ENCODE measurements at places on chromosomes 5 and 9. TPM values are rescaled to one million over a fixed set of nuclear protein-coding genes. Genes with fewer than 3 reads are reported as not detected.

DNA sequence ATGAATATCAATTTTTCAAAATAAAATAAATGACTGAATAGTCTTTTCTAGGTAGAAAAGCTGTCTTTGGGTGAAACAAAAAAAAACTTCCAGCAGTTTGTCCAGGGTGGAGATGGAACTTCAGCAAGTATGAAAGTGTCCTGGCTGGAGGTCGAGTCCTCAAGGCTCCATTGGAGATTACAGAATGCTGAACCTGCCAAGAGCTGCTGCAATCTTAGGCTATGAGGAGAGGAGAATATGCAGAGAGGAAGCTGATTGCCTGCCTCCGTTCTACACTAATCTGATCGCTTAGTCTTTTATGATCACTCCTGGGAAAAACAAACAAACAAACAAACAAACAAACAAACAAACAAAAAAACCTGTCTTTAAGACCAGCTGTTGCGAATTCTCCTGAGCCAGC is 50.6 kb downstream of the NREP start:
- no peak for DNase-seq

DNA sequence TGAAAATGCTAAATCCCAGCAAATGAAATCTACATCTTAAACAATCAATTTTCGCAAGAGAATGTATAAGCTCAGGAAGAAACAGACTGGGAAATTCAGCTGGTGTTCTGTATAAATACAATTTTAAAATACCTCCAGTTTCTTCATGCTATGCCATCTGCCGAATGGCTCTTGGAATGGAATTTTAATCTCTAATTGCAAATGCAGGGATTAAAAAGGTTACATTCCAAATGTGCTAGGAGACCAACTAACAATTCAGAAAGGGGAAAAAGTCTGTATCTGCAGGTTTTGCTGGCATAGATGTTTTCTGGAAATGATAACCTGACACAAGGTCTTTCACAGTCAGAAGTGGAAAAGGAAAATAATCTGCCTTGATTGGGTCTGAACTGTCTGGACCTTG is 379.7 kb downstream of the MAT2B start:
- DNase-seq, result no peak

DNA sequence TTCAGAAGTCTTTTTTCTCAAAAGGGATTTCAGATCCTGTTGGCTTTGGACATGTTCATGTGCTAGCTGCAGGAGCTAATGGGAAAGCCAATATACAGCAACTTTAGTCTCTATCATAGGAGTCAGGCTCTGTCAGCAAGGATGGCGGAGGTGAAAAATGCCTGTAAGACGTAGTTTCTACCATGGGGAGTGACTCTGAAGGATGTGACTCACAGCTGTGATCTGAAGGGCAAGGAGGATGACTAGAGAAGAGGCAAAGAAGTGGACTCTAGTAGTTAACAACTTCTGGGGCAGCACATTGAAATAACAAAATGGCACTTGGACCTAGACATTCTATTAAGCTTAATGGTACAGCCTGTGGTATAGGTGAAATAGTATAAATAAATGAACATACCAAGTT is 3.1 kb upstream of the NDUFS4 start:
- peak; percentile 31 for DNase-seq

DNA sequence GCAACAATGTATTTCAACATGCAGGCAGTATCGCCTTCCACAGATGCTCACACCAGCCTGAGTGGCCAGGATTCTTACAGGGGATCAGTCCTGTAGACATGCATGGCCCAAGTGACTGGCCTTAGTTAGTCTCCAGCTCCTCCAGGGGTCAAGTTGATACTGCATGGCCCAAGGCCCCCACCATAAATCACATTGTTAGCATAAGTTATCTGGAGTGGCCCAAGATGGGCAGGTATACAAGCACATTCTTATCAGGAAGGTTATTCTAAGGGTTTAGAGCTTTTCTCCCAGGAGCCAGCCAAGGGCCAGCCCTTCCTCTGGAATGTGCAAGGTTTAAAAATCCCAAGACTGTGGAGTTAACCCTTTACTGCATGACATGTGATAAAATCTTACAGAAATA is 230.9 kb upstream of the NFIL3 start:
- no peak for DNase-seq

- peak; percentile 71 for DNase-seq
Measured at GRCh38 chr9:116365056-116365471, 211.5 kb downstream of the PAPPA start.

The LURAP1L gene
- 0.98 TPM for total RNA-seq

DNA sequence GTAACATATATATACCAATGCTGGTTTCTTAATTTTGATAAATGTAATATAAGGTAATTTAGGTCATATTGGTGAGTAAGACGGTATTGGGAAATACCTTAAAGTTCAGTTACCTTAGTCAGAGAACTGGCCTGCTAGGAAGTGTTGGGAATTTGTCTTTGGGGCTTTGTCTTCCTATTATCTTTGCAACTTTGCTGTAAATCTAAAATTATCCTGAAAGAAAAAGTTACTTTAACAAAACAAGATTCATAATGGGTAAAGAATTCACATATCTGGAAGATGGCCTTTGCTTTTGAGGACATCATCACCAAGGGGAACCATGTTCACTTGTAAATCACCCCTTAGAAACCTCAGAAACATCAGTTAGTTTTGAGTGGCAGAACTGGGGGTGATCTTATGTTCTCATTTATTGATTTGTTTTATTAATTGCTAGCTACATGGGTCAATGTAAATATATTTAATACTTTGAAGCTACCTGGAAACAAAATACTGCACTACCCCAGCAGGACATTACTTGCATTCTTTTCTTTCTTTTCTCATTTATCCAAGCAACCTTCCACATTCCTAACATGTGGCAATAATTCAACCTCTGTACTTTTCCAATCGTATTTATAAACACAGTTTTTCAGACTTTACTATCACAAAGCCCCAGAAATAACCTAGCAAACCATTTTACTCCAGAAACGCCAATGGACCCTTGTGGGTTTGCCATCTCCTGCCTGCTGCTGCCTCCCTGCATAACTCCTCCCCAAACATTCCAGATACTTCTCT is 41.4 kb downstream of the GLIS3 start:
- no peak for DNase-seq

The WDR38 gene
- total RNA-seq, result 0.12 TPM

The WNK2 gene
- total RNA-seq, result not detected

DNA sequence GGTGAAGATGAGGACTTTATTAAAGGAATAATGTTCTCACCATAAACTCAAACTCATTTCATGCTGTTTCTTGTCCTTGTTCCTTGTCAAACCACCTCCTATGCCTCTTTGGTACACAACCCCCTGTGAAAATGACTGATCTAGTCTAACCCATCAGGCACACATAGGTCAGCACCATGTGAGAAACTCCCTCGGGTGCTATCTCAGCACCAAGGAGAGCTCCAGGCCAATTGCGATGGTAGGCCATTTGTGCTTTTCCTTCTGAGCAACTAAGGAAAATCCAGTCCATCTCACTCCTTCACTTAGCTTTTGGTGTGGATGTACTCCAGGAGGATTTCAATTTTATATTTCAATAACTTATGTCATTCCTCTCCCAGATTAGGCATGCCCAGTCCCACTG is 199.8 kb downstream of the ZNF608 start:
- peak; percentile 26 for DNase-seq

- peak; percentile 5 for DNase-seq
Measured at GRCh38 chr9:85038061-85038460, 368.5 kb downstream of the NTRK2 start.

- peak; percentile 70 for DNase-seq
Measured at GRCh38 chr5:72618708-72619107, 111.5 kb upstream of the ZNF366 start.

DNA sequence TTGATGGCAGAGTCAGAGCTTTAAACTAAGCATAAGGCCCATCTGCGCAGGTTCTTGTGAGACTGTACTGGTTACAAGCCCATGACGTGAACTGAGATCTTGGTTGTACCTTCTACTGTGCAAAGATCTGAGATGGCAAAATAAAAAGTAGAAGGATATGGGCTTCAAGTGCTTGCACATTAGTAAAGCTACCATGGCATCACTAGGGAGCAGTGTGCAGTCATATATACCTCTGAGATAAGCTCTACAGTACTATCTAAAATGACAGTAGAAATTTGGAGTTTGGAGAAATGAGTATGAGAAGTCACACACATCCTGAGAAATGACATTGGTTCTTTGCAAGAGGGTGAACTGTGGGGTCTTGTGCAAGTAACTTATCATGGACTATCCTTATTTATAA is 408.2 kb upstream of the PRR16 start:
- DNase-seq, result peak; percentile 40

- no peak for DNase-seq
Measured at GRCh38 chr5:95810305-95811125, 12.0 kb downstream of the GLRX start.

The CDX1 gene
- total RNA-seq, result 0.24 TPM

GRCh38 chr9:133505901-133506652 is 18.7 kb downstream of the MYMK start:
- peak; percentile 96 for DNase-seq

DNA sequence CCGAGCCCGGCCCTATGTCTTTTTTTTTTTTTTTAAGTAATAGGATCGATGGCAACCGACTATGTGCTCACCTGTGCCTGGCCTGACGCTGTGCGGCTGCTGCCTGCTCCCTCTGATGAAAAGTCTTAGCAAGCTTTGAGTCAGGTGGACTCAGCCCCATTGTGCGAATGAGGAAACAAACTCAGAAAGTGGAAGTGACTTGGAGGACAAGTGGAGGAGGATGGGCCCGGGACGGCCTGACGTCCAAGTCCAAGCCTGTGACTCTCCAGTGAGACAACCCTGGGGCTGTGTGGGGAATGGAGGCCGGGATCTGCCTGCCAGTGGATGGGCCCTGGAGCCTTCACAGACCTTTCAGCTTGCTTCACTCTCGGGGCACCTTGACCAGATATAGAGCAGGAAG is 57.9 kb downstream of the EXD3 start:
- DNase-seq, result no peak

The ENHO gene
- total RNA-seq, result 0.29 TPM

GRCh38 chr5:43075319-43076293 is 35.5 kb upstream of the ANXA2R start:
- DNase-seq, result no peak

The CCL27 gene
- not detected for total RNA-seq

The PCDHA1 gene
- total RNA-seq, result not detected

The CRHBP gene
- 0.29 TPM for total RNA-seq

The MYORG gene
- total RNA-seq, result 1.7 TPM

- peak; percentile 79 for DNase-seq
Measured at GRCh38 chr5:115573133-115573532, 28.6 kb upstream of the FEM1C start.

The SLCO4C1 gene
- total RNA-seq, result under 0.01 TPM

DNA sequence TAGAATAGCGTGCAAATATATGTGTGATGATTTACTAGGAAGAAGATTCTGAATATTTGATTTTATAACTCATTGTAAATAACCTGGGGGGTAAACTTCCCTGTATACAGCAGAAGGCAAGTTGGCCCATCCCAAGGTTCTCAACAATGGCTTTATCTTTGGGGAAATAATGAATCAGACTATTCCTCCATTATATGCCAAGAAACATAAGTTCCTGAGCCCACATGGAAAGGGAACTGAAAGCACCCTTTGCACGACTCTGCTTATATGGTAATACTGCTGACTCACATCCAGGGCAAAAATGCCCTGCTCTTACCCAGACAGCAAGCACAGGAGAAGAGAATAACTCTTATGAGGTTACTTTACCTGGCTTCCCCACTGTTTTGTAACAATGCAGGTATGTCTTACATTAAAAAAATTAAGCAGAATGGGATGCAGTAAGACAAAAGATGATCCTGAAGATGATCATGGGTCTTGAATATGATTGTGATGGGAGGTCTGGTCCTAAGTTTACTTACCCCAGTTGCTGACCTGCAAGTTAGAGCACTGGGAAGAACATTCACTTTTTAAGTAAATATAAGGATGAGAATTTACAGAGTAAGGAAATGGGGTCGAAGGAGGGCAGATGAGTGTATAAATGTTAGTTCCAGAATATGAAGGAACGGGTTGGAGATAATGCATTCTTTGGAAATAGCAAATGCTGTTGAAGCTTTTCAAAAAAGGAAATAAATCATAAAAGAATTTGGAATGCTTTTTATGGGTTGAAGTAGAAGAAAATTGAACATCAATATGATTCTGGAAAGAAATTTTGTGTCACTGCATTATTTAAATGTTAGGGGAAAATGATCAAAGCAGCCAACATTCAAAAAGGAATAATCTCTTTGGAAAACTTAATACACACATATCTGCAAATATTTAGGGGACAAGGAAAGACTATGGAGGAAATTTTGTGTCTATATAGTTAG is 428.4 kb upstream of the MPDZ start:
- peak; percentile 49 for DNase-seq

GRCh38 chr5:57532513-57533497 is 50.2 kb upstream of the ACTBL2 start:
- peak; percentile 51 for DNase-seq

GRCh38 chr5:173290477-173291131 is 37.6 kb downstream of the STC2 start:
- DNase-seq, result peak; percentile 39

The SLC36A2 gene
- not detected for total RNA-seq

The ADRA1B gene
- total RNA-seq, result not detected

Data from RPMI7951 (cell line).